ENCODE measurements at places on chromosomes 6 and 20. TPM values are rescaled to one million over a fixed set of nuclear protein-coding genes. Genes with fewer than 3 reads are reported as not detected.
A peak's percentile ranks its signal among the peaks of the same experiment; 100 is the strongest.

The MACROD2 gene
- polyA plus RNA-seq = 2.7 TPM

GRCh38 chr6:156634951-156635371 is 142.2 kb upstream of the ARID1B start:
- DNase-seq = no peak

The ADISSP gene
- 21.6 TPM for polyA plus RNA-seq

The SMAP1 gene
- polyA plus RNA-seq = 25.0 TPM

The GPLD1 gene
- 2.5 TPM for polyA plus RNA-seq

GRCh38 chr6:147285087-147285855 is 81.1 kb downstream of the STXBP5 start:
- DNase-seq = peak; percentile 5

DNA sequence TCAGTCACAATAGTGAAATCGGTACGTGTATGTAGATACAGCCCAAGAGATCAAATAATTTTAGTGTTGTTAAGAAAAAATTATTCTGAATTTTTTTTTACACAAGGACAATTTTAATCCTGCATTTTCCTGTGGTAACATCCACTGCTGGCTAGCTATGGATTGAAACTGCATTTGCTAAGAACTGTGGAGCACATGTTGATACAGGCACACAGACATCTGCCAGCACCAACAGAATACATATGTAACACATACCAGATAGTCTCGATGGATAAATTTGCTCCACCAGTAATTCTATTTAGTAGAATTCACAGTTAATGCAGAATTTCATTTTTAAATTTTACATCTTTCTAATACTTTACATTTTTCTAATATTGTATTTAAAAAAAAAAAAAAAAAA is 2.2 kb downstream of the ASIP start:
- DNase-seq = no peak

DNA sequence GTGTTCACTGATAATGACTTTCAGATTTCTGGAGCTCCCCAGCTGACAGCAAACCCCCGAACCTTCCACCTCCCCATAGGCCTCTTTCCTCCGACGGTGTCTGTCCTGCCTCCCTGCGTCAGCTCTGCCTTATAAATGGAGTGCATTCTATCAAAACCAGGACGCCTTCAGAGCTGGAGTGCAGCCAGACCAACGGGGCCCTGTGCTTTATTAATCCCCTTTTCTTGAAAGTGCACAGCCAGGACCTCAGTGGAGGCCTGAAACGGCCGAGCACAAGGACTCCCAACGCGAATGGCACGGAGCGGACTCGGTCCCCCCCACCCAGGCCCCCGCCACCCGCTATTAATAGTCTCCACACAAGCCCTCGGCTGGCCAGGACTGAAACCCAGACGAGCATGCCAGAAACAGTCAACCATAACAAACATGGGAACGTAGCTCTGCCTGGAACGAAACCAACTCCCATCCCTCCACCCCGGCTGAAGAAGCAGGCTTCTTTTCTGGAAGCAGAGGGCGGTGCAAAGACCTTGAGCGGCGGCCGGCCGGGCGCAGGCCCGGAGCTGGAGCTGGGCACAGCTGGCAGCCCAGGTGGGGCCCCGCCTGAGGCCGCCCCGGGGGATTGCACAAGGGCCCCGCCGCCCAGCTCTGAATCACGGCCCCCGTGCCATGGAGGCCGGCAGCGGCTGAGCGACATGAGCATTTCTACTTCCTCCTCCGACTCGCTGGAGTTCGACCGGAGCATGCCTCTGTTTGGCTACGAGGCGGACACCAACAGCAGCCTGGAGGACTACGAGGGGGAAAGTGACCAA is 42.3 kb upstream of the NAA20 start:
- peak; percentile 87 for DNase-seq

DNA sequence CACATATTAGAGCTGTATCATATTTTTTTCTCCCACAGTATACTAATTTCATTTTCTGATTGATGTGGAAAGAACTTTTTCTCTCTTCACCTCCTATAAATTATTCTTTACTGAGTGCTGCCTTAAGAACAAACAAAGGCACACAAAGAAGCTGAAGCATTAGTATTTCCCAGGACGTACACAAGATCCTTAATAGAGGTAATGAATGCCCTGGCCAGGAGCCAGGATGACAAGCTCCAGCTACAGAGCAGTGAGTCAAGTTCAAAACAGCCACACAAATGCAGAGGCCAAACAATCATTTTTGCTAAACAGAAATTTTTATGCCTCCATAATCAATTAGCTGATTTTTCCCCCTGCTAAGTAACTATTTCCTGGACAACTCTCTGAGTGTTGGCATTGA is 639.6 kb downstream of the EPHA7 start:
- no peak for DNase-seq

The COX7A2 gene
- 211 TPM for polyA plus RNA-seq

DNA sequence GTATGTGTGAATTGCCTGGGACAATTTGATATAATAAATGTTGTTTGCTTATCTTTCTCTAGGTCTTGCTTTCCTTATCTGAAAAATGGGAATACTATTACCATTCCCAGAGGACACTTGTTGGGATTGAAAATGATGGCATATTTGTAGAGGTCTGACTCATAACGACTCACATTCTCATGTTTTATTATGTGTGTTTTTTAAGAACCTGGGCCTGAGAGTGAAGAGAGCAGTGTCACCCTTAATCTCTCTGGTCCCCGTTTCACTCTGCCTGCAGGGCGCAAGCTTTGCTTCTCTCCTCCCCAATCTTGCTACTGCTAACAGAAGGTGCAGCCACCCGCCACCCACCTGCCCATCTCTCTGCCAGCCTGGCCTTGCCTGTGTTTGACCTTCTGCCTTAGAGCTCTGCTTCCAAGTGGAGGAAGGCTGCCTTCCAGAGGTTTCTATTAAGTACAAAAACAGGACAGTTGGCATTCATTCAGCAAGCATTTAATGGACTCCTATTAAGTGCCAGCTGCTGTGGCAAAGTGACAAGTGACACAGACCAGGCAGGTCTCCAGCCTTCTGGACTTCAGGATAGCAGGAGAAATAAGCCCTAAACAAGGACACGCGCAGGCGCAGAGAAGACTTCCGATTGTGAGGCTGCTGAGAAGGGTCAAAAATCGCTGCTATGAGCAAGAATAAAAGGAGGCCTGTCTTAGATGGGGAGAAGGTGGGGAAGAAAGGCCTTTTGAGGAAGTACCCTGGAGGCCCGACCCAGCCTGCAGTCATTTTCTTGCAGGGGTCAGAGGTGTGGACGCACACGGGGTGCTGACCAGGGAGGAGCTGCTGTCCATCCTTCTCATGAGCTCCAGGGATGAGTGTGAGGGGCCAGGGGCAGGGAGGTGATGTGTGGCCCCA is 112.5 kb downstream of the JPH2 start:
- no peak for DNase-seq

The CALHM5 gene
- polyA plus RNA-seq = 1.9 TPM

GRCh38 chr6:110795271-110795670 is 20.0 kb downstream of the CDK19 start:
- DNase-seq = no peak

DNA sequence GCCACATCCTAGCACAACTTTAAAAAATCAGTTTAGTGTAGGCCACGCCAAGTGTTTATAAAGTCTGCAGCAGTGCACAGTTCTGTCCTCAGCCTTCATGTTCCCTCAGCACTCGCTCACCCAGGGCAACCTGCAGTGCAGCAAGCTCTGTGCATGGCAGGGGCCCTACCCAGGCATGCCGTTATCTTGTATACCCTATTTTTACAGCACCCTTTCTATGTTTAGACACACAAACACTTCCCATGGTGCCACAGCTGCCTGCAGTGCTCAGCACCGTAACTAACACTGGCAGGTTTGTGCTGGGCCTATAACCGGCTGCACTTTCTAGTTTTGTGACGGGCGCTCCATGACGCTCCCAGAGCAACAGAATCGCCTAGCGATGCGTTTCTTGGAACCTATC is 43.8 kb downstream of the ZBTB46 start:
- no peak for DNase-seq

DNA sequence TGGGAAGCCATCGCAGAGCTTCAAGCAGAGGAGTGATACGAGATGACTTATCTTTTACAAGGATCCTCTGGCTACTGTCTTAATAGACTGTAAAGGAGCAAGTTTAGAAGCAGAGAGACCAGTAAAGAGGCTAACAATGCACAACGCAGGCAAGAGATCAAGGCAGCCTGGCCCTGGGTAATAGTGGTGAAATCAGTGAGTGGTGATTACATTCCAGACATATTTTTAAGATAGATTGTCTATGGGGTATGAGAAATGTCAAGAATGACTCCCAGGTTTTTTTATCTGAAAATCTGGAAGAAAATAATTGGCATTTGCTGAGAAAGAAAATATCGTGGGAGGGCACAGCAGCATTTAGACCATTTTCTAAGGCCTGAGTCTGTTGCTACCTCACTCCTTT is 213.6 kb upstream of the HTR1E start:
- no peak for DNase-seq

- no peak for DNase-seq
These were observed 34.1 kb downstream of the CDC40 start for GRCh38 chr6:110214338-110214737.

The TFAP2C gene
- not detected for polyA plus RNA-seq

DNA sequence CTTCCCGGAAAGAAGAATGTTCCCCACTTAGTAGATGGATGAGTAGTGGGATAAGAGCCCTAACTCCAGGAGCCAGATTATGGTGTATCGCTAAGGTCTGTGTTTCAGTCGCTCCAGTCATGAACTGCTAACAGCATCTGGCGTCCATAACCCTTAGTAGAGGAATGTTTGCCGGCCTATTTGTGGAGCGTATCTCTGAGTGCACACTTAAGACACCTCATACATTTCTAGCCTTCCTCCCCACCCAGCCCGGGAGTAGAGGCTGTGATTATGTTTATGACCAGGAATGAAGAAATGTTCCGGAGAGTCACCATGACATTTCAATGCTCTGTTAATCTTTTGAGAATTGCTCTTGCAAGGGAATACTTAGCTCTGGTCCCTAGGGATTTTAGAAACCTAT is 251.1 kb upstream of the SOX4 start:
- DNase-seq = no peak

The PROKR2 gene
- polyA plus RNA-seq = not detected

GRCh38 chr6:139713900-139714506 is 339.6 kb upstream of the CITED2 start:
- DNase-seq = no peak

The SSR1 gene
- polyA plus RNA-seq = 73.2 TPM

The PBOV1 gene
- polyA plus RNA-seq = not detected

DNA sequence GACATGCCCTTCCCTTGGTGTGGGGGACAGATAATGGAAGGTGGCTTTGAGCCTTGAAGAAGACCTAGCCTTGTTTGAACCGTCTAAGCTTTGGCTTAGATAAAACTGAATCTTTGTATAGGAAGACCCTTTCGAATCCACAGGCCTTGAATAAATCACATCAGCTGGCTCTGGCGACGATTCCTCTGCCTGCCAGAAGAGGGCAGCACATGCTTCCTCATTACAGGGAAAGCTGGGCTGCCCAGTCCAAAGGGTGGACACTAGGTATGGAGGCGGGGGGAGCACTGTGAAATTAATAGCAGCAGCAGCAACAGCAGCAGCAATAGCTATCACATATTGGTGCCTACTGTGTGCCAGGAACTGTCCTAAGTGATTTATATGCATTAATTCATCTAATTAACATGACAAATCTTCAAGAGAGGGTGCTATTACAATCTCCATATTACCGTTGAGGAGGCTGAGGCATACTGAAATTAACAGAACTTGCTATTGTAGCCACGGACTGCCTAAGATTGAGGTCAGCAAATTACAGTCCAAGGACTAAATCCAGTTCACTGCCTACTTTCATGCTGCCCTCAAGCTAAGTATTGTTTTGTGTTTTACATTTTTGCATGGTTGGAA is 85.1 kb downstream of the CLIC5 start:
- DNase-seq = no peak

DNA sequence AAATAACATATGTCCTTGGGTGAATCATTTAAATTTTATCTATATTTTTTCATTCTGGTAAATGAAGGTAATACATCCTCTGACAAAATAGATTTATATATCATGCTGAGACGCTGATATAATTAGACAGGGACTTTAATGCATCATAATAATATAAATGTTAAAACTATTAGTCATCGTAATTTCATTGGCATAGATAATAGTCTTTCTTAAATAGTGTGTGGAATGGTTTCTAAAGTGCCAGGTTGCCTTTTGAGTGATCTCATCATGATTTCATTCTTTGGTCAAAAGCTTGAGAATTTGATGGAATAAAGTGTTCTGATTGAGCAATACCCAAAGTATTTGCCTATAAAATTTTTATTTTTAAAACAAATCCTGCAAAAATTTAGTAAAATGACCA is 43.2 kb upstream of the BMP5 start:
- no peak for DNase-seq

The ATRN gene
- 21.7 TPM for polyA plus RNA-seq

DNA sequence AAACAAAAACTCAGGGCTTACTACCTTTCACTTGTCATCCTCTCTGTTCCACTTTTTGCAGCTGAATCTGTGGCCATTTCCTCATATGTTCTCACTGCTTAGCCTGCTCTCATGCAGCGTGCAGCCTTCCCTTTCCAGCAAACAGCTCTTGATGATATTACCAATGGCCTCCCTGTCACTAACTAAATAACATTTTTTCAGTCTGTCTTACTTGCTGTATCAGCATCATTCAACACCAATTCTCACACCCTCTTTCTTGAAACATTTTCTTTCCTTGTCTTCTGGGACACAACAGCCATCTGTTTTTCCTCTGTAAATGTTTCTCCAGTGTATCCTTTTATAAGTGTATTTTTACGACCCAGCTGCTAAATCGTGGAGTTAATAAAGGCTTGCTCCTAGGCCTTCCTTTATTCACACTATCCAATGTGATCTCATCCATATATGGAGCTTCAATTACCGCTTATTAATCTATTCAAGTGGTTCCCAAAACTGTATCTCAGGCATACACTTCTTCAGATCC is 523.6 kb upstream of the RNF217 start:
- DNase-seq = no peak

The SFTA2 gene
- not detected for polyA plus RNA-seq

The CCDC170 gene
- 0.49 TPM for polyA plus RNA-seq

The PRR18 gene
- polyA plus RNA-seq = 1.1 TPM

Measured in forelimb muscle (tissue), 1 donor.